Activated CD4-positive, alpha-beta T cell treated with anti-CD3 and anti-CD28 coated beads, Interleukin-2, amount 50 U/mL, for 4 hours (primary cell): ENCODE measurements at places on chromosomes 12 and 14.

GRCh38 chr14:69432364-69432763 is 33.9 kb downstream of the SLC39A9 start:
- DNase-seq = no peak

- DNase-seq = no peak
These were observed 222.9 kb upstream of the DDHD1 start for GRCh38 chr14:53376064-53376463.

GRCh38 chr14:27002179-27002578 is 404.3 kb upstream of the NOVA1 start:
- no peak for DNase-seq

GRCh38 chr14:24399447-24399822 is 632 bp downstream of the NYNRIN start:
- no peak for DNase-seq

- DNase-seq = no peak
These were observed 76.2 kb downstream of the APAF1 start for GRCh38 chr12:98721204-98721702.

DNA sequence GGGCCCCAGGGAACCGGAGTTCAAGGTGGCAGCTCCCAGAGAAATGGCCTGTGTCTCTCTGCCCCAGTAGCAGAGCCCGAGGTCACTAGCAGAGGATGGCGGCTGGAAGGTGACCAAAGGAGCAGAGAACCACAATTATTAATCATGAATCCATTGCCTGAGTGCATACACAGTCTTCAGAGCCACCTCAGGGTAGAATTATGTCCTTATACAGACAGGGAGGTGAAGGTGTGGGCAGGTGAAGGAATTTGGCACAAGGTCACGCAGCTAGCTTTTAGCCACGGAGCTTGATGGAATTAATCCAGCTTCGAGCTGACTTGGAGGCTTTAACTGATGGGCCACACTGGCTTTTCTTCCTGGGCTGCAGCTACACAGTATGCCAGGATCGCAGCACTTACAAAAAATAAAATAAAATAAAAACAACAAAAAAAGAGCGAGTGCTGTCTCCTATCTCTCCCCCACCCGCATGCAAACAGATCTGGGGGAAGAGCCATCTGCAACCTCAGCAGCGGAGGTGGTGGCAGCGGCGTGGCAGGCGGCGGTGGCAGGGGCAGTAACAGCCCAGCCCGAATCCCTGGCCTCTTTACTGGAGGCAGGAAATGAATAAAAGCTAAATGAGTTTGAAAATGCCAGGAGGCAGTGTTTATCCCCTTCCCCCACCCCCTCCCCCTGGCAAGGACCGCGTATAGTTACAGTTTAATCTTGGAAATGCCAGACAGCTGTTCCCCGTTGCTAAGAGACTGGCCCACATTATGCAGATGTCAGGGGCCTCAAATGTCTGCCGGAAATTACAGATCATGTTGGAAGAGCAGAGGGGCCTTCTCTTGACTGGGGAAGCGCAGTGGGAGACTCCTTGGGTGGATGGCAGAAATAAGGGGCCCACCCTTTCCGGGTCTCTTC is 93.5 kb downstream of the LRRC74A start:
- no peak for DNase-seq

DNA sequence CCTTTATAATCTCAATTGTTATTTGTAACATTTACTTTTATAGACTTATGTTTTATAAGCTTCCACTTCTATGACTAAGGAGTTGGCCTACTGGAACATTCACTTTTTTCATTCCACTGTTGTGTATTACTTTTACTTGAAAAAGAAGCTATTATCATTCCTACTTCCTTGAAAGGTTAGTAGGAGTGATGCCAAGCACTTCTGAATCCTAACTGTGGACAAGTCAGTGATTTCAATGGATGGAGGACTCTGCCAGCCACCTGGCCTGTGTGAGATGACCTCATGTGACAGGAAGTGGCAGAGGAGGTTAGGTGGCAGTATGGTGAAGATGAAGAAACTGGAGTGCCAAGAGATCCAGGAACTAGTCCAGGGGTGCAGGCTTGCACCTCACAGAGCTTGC is 46.0 kb downstream of the TECPR2 start:
- DNase-seq = no peak
